HAP-1 (cell line): ENCODE measurements at places on chromosomes 4 and X.

DNA sequence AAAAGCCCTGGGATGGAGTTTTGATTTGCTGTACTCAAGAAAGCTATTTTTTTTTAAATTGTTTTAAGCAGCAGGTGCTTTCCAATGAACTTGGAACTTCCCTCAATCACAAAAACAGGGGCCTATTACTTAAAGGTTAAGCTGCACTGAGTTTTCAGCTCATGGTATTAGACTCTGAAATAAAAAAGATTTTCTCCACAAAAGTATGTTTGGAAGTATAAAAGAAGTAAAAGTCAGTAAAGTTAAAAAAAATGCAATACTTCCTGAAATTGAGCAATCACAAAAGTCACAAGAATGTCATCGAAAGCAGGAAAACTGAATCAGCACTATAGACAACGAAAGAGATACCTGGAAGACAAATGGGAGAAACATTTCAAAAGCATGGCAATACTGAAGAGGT is 38.9 kb upstream of the PLAC8 start:
- no peak for DNase-seq

- DNase-seq, result no peak
Measured at GRCh38 chr4:13645075-13645474, 17.6 kb upstream of the BOD1L1 start.

DNA sequence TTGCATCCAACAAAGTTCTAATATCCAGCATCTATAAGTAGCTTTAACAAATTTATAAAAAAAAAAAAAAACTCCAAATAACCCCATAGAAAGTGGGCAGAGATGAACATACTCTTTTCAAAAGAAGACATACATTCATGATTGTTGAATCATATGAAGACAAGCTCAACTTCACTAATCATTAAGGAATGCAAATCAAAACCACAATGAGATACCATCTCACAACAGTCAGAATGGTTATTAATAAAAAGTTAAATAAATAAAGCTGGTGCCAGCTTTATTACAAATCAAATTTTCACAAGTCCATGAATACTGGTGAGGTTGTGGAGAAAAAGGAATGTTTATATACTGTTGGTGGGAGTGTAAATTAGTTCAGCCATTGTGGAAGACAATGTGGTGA is 592.0 kb downstream of the IQCM start:
- no peak for DNase-seq

- no peak for DNase-seq
Measured at GRCh38 chr4:183241322-183241640, 78.8 kb downstream of the CLDN22 start.

DNA sequence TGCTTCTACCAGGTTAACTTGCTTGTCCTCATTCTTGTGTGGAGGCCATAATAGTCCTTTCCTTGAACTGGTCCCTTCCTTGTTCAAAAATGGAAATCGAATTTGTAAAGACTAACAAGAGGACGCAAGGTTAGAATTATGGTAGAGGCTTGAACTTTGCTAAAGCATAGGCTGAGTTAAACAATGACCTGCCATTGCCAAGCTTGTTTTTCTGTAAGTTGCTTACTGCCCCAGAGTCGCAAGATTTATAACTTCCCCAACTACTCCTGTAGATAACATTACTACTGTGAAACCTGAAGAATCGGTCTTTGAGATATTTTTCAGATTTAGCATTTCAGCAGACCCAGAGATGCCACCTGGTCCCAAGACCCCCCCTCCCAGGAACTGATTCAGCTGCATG is 45.3 kb downstream of the RAB33B start:
- DNase-seq, result no peak

DNA sequence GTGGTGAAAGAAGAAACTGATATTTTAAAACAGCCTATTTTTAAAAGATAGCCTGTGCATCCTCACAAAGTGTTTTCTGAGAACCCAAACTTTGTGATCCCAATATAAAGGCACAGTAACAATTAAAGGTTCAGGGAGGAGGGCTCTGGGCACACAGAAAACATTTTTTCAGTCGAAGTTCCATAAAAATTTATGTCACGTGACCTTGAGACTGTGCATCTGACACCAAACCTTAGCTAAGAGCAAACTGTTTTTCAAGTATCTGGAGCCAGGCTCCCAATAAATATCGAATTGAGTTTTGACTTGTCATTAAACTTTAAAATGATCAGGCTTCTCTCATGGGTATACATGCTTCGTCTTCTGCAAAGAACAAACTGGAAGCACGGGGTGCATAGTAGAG is 177.9 kb downstream of the BEND2 start:
- DNase-seq, result no peak

- no peak for DNase-seq
Measured at GRCh38 chrX:150164971-150165600, 198.0 kb upstream of the MAMLD1 start.

GRCh38 chr4:178812866-178813265 is 1370.6 kb upstream of the AGA start:
- DNase-seq, result no peak

GRCh38 chrX:2425286-2426071 is 75.3 kb downstream of the DHRSX start:
- DNase-seq, result no peak

DNA sequence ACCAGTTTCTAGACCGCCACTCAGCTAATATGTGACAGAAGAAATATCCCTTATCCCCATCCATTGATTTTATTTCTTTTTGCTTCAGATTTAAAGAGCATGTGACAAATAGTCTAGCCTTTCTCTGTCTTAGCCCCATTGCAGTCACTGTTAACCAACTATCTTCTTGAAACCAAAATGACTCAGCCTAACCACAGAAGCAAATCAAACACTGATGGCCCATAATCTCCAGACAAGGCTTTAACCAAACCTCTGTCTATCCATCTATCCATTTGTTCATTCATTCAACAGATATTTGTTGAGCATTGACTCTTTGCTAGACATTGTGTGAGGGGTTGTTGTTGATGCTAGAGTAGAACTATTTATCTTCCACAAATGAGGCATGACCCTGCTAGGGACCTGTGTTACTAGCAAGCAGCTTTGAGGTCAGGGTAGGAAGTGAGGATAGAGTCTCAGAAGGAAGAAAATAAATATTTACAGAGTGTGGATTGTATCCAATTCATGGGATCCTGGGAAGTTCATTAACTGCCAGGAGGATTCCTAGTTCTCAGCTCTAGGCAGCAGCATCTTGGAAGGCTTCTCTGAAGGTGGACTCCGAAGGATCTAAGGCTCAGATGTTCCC is 22.5 kb downstream of the HNRNPH2 start:
- DNase-seq, result no peak

- DNase-seq, result no peak
Measured at GRCh38 chrX:39946822-39947221, 150.9 kb downstream of the BCOR start.

DNA sequence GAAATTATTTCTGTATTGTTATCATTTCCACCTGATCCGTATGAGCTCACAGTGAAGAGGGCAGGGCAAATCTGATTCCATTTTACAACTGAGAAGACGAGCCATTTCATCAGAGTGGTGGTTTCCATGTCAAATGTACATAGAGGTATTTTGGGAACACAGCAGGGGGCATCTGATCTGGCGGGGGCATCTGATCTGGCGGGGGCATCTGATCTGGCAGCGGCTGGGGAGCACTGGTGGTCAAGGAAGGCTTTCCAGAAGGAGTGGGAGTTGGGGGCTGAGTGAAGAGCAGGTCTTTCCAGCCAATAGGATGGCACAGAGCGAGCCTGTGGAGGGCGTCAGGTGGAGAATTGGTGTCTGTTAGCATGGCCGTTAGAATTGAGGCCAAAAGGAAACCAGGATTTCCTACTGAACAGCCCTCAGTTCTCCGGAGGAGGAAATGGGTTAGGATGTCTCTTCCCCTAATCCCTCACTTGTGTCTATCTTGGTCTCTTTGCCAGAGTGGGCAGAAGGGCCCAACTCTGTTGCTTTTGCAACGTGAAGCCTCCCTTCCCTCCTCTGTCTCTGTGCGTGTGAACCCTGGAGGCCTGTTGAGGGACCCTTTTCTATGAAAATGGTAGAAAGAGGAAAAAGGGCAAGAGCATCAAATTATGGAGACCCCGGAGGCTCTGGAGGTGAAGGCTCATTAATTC is 41.3 kb downstream of the RHOH start:
- no peak for DNase-seq
